Purkinje cell (primary cell): ENCODE measurements at places on chromosomes 12 and 14. TPM values are rescaled to one million over a fixed set of nuclear protein-coding genes. Genes with fewer than 3 reads are reported as not detected.

B4GALNT1 gene
- 39.3 and 50.4 TPM in 2 replicates for polyA plus RNA-seq

KRT85 gene
- not detected in 2 replicates for polyA plus RNA-seq

LBHD2 gene
- 1.2 TPM in 1 of 2 replicates, not detected in the other for polyA plus RNA-seq

SAMD15 gene
- 37.4 and 37.8 TPM in 2 replicates for polyA plus RNA-seq

BICD1 gene
- 25.7 and 26.9 TPM in 2 replicates for polyA plus RNA-seq

CTSG gene
- not detected in 2 replicates for polyA plus RNA-seq

EID3 gene
- polyA plus RNA-seq, result 3.8 and 6.9 TPM in 2 replicates

ARHGAP9 gene
- 2.8 TPM in 1 of 2 replicates, not detected in the other for polyA plus RNA-seq

KCNC2 gene
- 8.1 TPM in 1 of 2 replicates, not detected in the other for polyA plus RNA-seq

TMEM132D gene
- polyA plus RNA-seq, result 1.8 TPM in 1 of 2 replicates, not detected in the other

GALNT4 gene
- 0.08 and 0.50 TPM in 2 replicates for polyA plus RNA-seq

CRACR2A gene
- polyA plus RNA-seq, result 1.6 TPM in 1 of 2 replicates, not detected in the other

RTL1 gene
- polyA plus RNA-seq, result not detected in 2 replicates

NEUROD4 gene
- polyA plus RNA-seq, result not detected in 2 replicates

TFCP2 gene
- polyA plus RNA-seq, result 15.4 and 19.0 TPM in 2 replicates

LRRC10 gene
- not detected in 2 replicates for polyA plus RNA-seq

SDR39U1 gene
- 100 and 109 TPM in 2 replicates for polyA plus RNA-seq

AKAP5 gene
- 0.28 and 3.8 TPM in 2 replicates for polyA plus RNA-seq

TSHR gene
- 2.9 TPM in 1 of 2 replicates, not detected in the other for polyA plus RNA-seq

CBLN3 gene
- polyA plus RNA-seq, result 2.9 and 5.2 TPM in 2 replicates

SLC2A14 gene
- polyA plus RNA-seq, result 1.7 and 2.1 TPM in 2 replicates

TAS2R20 gene
- polyA plus RNA-seq, result 0.87 TPM in 1 of 2 replicates, not detected in the other

SDR9C7 gene
- polyA plus RNA-seq, result 0.54 TPM in 1 of 2 replicates, not detected in the other

CACNA2D4 gene
- not detected in 2 replicates for polyA plus RNA-seq

RNF212B gene
- polyA plus RNA-seq, result not detected in 2 replicates

C2CD5 gene
- 12.0 and 20.7 TPM in 2 replicates for polyA plus RNA-seq

ADAM21 gene
- 1.1 and 2.4 TPM in 2 replicates for polyA plus RNA-seq

SIX4 gene
- polyA plus RNA-seq, result 0.12 and 1.6 TPM in 2 replicates

STYK1 gene
- 0.50 TPM in 1 of 2 replicates, not detected in the other for polyA plus RNA-seq

LMO3 gene
- 13.2 and 71.5 TPM in 2 replicates for polyA plus RNA-seq

DUSP6 gene
- 2.0 and 10.1 TPM in 2 replicates for polyA plus RNA-seq

RAD51B gene
- polyA plus RNA-seq, result 5.8 and 12.0 TPM in 2 replicates

RAD9B gene
- not detected in 2 replicates for polyA plus RNA-seq

KRT2 gene
- polyA plus RNA-seq, result not detected in 2 replicates

WNT5B gene
- polyA plus RNA-seq, result not detected in 2 replicates

GLT8D2 gene
- 0.28 and 0.60 TPM in 2 replicates for polyA plus RNA-seq

ALDH2 gene
- polyA plus RNA-seq, result 31.5 and 43.6 TPM in 2 replicates

RIMBP2 gene
- 6.8 and 7.0 TPM in 2 replicates for polyA plus RNA-seq

AHNAK2 gene
- 3.8 and 6.1 TPM in 2 replicates for polyA plus RNA-seq

POTEG gene
- polyA plus RNA-seq, result not detected in 2 replicates

CAPZA3 gene
- not detected in 2 replicates for polyA plus RNA-seq

LALBA gene
- polyA plus RNA-seq, result not detected in 2 replicates
